ENCODE measurements at places on chromosomes 5 and 9.
A peak's percentile ranks its signal among the peaks of the same experiment; 100 is the strongest.

DNA sequence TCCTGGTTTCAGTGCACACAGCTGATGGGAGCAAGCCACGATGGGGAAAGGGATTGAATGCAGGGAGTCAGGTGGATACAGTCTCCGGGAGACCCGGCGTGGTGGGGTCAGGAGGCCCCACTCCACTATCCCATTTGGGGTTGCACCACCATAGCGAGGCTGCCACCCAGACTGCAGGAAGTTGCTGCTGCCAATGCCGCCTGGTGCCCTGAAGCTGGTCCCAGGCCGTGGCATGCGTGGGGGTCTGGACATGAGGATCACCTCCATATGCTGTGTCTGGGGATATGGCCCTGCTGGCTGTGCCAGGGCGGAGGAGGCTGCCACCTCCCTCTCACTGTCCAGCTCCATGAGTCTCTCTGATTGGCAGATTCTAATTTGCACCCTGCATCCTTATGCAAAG is 45.3 kb downstream of the COL5A1 start:
- DNase-seq = no peak

DNA sequence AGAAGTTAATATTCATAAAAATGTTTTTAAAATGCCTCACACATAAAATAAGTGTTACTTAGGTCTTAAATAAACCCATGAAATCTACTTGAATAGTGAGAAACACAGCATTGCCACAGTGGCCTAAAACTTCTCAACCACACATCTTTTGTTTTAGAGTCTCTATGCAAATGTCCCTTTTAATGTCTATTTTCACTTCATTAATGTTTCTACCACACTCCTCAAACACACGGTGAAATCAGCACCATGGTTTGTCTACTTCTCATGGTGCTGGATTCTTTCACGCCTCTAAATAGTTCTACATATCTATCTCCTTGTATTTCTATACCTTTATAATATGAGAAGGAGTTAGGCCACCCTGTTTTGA is 111.2 kb downstream of the EDIL3 start:
- DNase-seq = no peak

GRCh38 chr9:137664676-137665075 is 45.9 kb downstream of the EHMT1 start:
- no peak for DNase-seq

DNA sequence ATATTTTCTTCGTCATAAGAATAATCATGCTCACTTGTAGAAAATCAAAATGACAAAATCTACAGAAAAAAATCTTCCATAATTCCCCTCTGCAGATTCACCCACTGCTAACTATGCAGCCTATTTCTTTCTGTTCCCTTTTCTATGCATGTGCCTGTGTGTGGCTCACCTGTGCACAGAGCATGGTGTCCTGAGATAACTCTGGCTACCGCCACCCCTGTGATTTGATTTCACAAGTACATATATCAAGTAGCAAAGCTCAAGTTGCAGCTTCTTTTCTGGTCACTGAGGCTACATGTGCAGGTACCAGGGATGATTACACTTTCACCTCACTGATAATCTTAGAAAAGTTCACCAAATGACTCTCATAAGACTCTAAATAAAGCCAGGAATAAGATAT is 18.4 kb upstream of the ISCA1 start:
- DNase-seq = no peak

DNA sequence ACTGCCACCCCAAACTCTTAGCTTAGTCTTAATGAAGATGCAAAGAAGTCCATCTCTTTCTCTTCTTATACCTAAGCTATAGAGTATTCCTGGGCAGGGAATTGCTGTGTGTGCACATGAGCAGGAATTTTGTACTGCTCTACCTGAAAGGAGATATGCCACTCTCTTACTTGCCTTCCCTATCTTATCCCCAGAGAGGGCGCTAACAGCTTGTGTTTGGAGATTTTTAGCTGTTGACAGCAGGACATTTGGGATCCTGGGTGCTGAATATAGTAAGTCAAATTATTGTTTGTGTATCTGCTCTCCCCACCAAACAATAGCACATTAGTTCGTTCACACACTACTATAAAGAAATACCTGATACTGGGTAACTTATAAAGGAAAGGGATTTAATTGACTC is 159.5 kb downstream of the GABRG2 start:
- DNase-seq = no peak

GRCh38 chr5:10479154-10479721 is 37.6 kb downstream of the ROPN1L start:
- DNase-seq = no peak

GRCh38 chr5:68011801-68012200 is 203.8 kb upstream of the PIK3R1 start:
- DNase-seq = no peak

GRCh38 chr5:83751201-83751600 is 30.5 kb upstream of the HAPLN1 start:
- DNase-seq = no peak

GRCh38 chr9:99851500-99851822 is 29.8 kb downstream of the NR4A3 start:
- peak; percentile 74 for DNase-seq

DNA sequence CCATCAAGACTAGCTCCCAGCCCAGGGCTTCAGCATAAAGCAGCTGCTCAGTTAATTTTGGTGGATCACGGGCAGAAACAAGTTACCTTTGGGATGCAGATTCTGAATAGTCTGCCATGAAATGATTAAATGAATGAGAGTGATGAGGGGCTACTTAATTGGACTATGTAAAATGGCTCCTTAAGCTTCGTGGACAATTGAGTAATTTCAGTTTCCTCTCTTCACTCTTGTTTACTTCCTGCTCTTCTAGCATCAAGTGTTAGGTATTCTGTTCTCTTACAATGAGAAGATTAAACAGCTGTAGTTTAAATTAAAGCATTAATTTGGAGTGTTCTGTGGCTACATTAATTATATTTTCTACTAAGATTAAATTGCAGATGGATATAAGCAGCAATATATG is 28.1 kb downstream of the PIK3R1 start:
- DNase-seq = no peak

DNA sequence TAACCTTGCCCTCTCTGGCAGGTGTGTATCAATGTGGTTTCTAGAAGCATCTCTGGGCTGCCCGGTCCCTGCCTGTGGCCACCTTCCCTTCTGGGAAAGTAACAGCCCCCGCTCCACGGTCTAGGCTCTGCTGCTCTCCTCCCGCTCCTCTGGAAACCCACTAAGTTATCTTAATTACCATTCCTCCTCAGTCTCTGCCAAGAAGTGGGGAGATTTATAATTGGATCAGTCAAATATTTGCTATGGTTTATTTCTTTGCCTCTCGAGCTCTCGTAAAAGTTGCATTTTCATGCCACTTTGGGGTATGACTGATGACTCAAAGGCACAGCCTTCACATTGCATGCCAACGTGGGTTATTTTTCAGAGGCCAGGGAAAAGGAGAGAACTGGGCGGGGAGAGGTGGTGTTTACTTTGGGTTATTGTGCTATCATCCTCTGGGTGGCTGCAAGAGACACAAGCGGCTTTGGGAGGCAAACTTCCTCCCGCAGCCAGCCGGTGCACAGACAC is 205.3 kb upstream of the WWC1 start:
- DNase-seq = no peak

- DNase-seq = no peak
Observed at GRCh38 chr5:28344836-28345433, 1306.5 kb upstream of the CDH9 start.
